ENCODE measurements at places on chromosomes 13 and 19. TPM values are rescaled to one million over a fixed set of nuclear protein-coding genes. Genes with fewer than 3 reads are reported as not detected.

The GRIN3B gene
- not detected for total RNA-seq

The DYRK1B gene
- 30.2 TPM for total RNA-seq

The SIGLEC12 gene
- total RNA-seq, result 0.11 TPM

The PRSS57 gene
- not detected for total RNA-seq

The ZNF99 gene
- 0.11 TPM for total RNA-seq

The ZNF93 gene
- total RNA-seq, result 1.3 TPM

The ERICH6B gene
- not detected for total RNA-seq

The SIGLEC5 gene
- total RNA-seq, result not detected

The UPF3A gene
- 21.8 TPM for total RNA-seq

The N4BP2L2 gene
- total RNA-seq, result 131 TPM

The LPAR2 gene
- 0.88 TPM for total RNA-seq

The GNG7 gene
- total RNA-seq, result 46.6 TPM

The GJA3 gene
- 17.6 TPM for total RNA-seq

The IGFL2 gene
- total RNA-seq, result not detected

The FSTL3 gene
- total RNA-seq, result 56.1 TPM

The LILRA1 gene
- 0.22 TPM for total RNA-seq

The SH2D3A gene
- 0.14 TPM for total RNA-seq

The MYO1F gene
- 7.4 TPM for total RNA-seq

The FFAR3 gene
- not detected for total RNA-seq

The ZNF44 gene
- total RNA-seq, result 7.8 TPM

The CASP14 gene
- not detected for total RNA-seq

Data from left ventricle myocardium inferior (tissue), 1 donor.